ENCODE measurements at places on chromosomes 7 and 10.

- DNase-seq = no peak
These were observed 194.6 kb downstream of the COBL start for GRCh38 chr7:51121931-51122425.

- no peak for DNase-seq
These were observed 4.8 kb upstream of the NT5C2 start for GRCh38 chr10:103197903-103198302.

DNA sequence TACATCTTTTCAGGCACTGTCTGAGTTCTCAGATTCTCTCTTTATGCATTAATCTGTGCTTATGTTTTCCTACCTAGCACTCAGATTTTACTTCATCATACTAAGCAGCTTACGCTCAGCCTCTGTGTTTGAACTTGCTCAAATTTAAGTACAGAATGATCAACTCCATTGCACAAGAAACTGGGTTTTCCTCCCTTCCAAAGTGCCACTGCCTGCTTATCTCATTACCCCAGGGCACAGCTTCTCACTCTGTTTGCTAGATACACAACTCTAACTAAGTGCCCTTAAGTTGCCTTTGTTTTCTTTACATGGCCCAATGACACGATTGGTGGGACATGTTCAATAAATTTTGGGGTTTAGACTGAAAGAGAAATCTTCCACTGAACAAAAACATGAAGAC lies 267.7 kb downstream of the GFRA1 start:
- DNase-seq = no peak

DNA sequence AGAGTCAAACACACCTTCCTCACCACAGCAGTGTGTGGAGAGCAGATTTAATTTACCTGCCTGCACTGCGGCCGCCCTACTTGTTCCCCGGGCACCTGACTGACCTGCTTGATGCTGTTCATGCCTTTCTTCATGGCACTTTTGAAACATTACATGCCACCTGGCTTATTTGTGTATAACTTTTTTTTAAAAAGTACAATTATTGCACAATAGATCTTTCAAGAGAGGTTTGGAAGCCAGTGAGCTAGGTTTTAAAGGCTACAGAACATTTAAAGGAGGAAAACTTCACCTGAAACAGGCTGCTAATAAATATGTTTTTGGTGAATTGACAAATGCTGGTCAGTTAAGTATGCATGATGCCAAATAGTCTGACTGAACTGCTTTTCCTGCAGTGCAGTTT lies 33.1 kb downstream of the SLC18A2 start:
- no peak for DNase-seq

DNA sequence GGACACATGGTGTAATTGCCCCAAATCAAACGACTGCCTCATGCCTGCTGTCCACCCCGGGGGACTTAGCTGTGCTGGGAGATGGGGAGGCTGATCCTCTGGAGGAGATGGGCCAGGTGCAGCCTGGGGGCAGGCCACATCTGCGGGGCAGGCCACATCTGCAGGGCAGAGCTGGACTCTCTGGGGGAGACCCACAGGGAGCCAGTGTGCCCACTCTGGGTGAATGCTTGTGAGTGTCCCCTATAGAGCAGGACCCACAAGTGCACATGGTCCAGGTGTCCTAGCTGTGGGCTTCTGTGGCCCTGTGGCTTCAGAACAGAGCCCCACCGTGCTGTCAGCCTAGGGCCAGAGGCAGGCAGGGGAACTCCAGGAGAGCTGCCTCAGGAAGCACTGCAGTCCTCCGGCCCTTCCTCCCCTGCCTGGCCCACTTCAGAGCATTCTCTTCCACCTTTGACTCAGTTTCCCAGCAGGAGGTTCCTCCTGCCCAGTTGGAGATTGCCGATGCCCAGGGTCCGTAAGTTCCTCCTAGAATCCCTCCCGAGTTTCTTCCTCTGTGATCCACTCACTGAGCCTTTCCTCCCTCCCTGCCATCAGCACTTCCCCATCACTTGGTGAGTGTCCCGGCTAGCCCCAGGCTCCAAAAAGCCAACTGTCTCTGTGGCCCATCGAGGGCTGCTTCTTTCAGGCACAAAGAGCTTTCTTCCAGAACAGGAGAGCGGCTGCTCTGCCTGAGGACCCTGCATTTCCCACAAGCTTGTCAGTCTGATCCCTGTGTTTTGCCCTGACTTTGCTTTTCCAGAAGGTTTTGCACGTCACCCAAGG lies 50.3 kb downstream of the ADCYAP1R1 start:
- DNase-seq = no peak

- no peak for DNase-seq
These were observed 103.1 kb upstream of the PCBD1 start for GRCh38 chr10:70991140-70992124.

DNA sequence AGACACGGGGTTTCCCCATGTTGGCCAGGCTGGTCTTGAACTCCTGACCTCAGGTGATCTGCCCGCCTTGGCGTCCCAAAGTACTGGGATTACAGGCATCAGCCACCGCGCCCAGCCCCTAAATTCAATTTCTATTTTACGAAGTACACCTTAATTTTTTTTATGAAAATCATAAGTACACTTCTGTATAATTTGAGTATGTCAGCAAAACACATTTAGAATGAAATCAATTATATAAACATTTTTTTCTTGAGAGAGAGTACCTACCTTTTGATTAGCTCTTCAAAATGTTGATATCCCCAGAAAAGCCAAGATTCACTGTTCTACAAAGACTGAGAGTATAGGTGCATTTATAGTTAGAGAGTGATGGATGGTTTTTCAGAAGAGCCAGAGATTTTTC lies 20.5 kb upstream of the ITGA8 start:
- no peak for DNase-seq

- DNase-seq = no peak
These were observed 94.9 kb downstream of the CPXM2 start for GRCh38 chr10:123796736-123797135.

GRCh38 chr10:120110196-120110595 lies 217.7 kb downstream of the SEC23IP start:
- no peak for DNase-seq

DNA sequence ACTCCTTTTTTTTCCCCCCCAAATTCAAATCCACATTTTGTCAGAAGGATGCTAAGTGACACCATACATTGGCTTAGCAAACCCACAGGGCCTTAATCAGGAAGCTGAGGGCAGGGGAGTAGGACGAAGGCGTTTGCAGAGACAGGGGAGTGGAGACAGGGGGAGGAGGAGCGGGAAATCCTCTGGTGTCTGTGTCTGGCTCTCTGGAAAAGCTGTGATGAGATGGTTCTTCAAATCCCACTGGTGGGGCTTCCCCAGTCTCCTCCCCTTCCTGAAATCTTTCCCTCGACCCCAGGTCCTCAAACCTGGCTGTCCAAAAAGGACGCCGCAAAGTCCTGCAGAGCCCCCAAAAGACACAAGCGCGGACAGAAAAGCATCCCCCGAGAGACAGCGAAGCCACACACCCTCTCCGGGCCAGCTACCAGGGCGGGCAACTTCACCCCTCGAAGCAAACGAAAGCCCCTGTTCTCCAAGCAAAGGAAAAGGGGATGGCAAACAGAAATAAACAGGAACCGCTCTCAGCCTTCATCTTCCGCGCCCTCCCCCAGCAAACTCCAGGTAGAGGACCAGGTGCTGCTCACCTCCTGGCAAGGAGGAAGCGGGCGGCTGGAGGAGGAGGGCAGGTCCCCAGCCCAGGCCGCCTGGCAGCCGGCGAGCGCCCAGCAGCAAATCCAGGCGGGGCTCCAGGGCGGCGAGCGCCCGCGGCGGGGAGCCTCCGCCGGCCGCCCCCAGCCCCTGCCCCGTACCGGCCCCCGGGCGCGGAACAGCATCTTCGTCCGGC lies 520 bp downstream of the ELAPOR2 start:
- peak; percentile 5 for DNase-seq

GRCh38 chr7:104288137-104288536 lies 40.3 kb upstream of the LHFPL3 start:
- no peak for DNase-seq

- DNase-seq = no peak
These were observed 3.9 kb downstream of the HIP1 start for GRCh38 chr7:75734586-75735458.

DNA sequence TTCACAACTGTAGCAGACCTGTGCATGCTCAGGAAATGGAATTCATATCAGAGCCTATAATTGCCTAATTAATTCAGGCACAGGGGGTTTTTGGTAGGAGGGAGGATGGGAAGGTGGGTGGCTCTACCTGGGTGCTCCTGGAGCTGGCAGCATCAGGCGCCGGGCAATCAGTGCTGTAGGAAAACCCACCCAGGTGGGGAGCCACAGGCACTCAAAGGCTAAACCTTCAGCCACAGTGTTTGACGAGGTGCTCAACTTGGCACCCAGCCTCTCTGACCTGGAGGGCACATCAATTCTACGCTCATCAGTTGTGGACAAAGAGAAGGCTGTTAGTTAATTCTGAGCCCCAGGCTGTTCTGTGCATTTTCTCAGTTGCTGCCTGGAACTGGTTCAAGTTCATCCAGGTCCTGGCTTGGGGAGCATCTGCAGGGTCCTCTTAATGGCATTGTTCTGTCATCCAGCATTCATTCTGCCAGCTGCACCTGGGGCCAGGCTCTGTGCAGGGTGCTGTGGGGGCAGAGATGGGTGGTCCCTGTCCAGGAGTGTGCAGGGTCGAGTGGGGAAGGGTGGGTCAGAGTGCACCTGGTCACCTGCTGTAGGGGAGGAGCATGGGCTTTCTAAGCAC lies 54.1 kb upstream of the NPTX2 start:
- no peak for DNase-seq

DNA sequence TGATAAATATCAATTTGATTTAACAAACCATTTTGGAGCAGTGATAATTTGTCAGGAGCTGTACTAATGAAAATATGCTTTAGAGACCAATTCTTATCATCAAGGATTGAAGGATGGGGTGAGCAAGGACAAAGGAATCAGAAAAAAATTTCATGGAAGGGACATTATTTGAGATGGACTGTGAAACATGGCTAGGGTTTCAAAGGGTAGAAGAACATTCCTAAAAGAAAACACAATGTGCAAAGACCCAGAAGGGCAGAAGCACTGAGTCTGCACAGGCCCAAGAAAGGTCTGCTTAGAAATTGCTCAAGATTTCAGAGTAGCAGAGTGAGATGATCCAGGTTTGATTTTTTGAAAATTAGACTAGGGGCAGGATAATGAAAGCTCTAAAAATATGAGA lies 174.5 kb downstream of the LRRN3 start:
- DNase-seq = no peak

- no peak for DNase-seq
These were observed 96.8 kb downstream of the GLRX3 start for GRCh38 chr10:130233035-130233360.

GRCh38 chr7:52472006-52472620 lies 563.3 kb upstream of the POM121L12 start:
- no peak for DNase-seq

- no peak for DNase-seq
These were observed 199.2 kb upstream of the MAGI2 start for GRCh38 chr7:79652619-79653018.

- DNase-seq = no peak
These were observed 2.7 kb upstream of the PAX4 start for GRCh38 chr7:127620406-127621233.

- no peak for DNase-seq
These were observed 461.1 kb downstream of the HTR7 start for GRCh38 chr10:90396721-90397120.

- no peak for DNase-seq
These were observed 28.2 kb downstream of the SNX13 start for GRCh38 chr7:17912050-17912449.

DNA sequence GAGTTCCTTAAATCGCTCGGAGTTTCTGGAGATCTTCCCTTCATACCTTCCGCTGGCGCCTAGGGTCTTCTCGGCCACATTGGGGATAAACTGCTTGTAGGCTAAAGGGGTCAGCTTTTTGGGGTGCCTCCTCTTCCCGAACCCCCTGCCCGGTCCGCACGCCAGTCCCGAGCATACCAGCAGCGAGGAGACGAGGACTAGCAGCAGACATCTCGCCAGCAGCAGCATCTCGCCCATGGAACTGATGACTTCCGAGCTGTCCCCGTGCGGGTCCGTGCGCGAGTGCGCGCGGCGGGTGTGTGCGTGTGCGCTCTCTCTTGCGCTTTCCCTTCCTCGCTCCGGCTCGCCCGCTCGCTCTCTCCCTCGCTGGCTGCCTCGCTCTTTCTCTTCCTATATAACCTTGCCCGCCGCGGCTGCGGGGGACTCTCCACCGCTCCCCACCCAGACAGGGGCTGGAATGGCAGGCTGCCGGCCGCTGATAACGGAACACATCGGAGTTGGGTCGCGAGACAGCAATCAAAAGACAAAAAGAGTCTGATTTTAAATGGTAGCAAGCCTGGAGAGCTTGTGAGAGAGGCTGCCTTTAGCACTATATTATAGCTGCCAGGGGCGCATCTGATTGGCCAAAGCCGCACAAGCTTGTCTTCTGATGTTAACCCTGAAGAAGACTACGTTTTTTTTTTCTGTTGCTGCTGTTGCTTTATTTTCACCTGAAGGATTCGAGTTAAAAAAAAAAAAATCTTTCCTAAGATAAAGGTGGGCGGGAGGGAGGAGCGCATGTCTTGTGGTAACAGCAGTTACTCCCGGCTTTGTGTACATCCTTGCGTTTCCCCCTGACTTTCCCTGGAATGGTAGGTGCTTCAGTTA lies at the start of gene SHH:
TSS of gene SHH (minus strand) at position 569 of the 867 bp plus-strand sequence. CDS start at position 228, 341 bp downstream.
- DNase-seq = no peak

DNA sequence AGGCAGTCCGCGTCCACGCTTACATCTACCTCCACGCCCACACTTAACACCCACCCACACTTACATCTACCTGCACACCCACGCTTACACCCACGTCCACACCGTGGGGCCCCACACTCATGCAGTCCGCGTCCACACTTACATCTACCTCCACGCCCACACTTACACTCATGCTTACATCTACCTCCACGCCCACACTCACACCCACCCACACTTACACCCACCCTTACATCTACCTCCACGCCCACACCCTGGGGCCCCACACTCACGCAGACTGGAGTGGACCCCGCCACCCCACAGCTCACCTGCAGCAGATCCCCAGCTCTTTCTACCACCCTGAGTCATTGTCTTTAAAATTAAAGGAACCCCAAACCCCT lies 32.4 kb upstream of the PWWP2B start:
- no peak for DNase-seq

GRCh38 chr10:60878224-60878623 lies 65.8 kb downstream of the RHOBTB1 start:
- no peak for DNase-seq

DNA sequence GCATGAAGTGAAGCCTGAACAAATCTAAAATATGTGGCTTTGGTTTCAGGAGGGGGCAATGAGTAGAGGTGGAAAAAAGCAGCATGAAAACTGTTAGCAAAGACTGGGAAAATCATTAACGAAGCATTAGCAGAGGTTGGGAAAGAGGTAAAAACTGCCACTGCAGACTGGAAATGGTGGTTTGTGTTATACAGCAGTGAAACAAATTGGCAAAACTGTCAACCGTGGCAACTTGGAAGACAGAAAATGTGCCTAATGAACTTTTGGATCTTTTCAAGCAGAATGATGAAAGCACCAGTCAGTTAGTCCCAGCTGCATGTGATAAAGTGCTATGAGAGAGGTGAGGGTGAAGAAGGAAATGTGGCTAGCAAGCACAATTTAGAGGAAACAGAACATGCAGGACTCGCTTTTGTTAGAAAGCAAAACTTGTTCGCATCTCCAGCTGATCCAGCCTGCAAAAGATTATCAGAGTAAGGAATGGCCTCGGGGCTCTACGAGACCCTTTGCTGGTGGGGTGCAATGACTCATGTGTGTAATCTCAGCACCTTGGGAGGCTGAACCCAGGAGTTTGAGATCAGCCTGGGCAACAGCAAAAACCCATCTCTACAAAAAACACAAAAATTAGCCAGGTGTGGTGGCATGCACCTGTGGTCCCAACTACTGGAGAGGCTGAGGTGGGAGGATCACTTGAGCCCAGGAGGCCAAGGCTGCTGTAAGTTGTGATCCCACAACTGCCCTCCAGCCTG lies 45.7 kb downstream of the SKIDA1 start:
- DNase-seq = no peak

GRCh38 chr10:2294739-2295138 lies 557.4 kb upstream of the ADARB2 start:
- DNase-seq = no peak

GRCh38 chr7:45217358-45217757 lies 59.8 kb downstream of the RAMP3 start:
- no peak for DNase-seq

Data from T-helper 17 cell (primary cell).